ENCODE measurements at places on chromosomes 7 and 10. TPM values are rescaled to one million over a fixed set of nuclear protein-coding genes. Genes with fewer than 3 reads are reported as not detected.

DNA sequence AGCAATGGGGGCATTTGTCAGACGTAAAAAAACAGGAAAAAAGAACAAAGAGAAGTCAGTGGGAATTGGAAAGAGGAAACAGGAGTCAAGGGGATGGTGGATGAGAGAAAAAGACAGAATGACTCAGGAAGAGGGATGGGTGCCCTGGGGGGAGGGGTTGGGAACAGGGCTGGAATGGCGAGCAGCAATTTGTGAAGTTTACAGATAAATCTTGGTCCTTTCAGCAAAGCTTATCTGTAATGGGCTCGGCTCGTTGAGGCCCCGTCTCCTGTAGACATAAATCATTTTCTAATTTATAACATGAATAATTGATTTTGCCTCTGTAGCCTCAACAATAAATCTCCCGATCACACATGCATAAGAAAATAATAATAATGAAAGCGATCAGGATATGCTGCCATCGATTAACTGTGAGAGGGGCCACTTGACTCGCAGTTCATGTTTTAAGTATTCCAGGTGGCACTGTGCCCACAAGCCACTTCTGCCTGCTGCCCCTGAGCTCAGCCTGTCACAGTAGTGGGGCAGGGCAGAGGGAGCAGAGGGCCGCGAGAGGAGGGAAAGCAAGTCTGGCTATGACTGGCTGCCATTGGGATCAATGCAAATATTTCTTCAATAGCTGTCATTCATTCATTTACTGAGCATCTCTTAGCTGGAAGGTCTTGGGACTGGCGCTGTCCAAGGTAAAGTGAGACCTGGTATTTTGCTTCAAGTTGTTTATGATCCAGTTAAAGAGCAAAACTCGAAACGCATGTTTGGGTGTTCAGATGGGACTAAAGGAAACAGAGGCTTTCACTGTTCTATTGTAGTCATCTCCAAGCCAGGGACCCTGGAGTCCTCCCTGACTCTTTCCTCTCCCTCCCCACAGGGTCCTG is 47.4 kb upstream of the R3HCC1L start:
- H3K27me3 ChIP-seq, result no peaks in the 10 kb centered on the region
- DNase-seq, result no peak
- H3K27ac ChIP-seq, result no peak overlapping the region
- H3K4me3 ChIP-seq, result no peak overlapping the region
- H3K4me1 ChIP-seq, result no peaks in the 10 kb centered on the region

GRCh38 chr10:119758448-119759195 is 32.8 kb downstream of the INPP5F start:
- peaks cover 6% of the 10 kb centered on the region for H3K36me3 ChIP-seq
- H3K4me3 ChIP-seq, result no peak overlapping the region
- no peaks in the 10 kb centered on the region for H3K27me3 ChIP-seq
- DNase-seq, result no peak
- no peaks in the 10 kb centered on the region for H3K4me1 ChIP-seq
- H3K27ac ChIP-seq, result no peak overlapping the region

GRCh38 chr7:28293527-28293835 is 112.9 kb upstream of the JAZF1 start:
- no peak for DNase-seq
- H3K4me1 ChIP-seq, result no peaks in the 10 kb centered on the region
- H3K27ac ChIP-seq, result no peak overlapping the region

DNA sequence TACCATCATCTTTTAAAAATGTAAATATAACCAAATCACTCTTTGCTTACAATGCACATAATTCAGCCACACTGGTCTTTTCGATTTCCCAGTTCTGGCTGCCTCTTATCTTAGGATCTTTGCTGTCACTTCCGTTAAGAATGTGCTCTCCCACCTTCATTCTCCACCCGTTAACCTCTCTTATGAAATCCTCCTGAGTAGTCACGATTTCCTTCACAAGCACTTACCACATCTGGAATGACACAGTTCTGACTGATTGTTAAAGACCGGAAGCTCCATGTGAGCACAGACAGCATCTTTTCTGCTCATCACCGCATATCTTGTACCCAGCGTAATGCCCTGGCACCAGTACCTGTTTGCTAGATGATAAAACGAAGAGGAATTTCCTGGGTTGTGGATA is 84.3 kb downstream of the CUL2 start:
- H3K27ac ChIP-seq, result no peak overlapping the region
- no peak for DNase-seq
- H3K27me3 ChIP-seq, result no peaks in the 10 kb centered on the region
- peaks cover 18% of the 10 kb centered on the region for H3K36me3 ChIP-seq
- no peak overlapping the region for H3K4me3 ChIP-seq
- no peaks in the 10 kb centered on the region for H3K4me1 ChIP-seq

DNA sequence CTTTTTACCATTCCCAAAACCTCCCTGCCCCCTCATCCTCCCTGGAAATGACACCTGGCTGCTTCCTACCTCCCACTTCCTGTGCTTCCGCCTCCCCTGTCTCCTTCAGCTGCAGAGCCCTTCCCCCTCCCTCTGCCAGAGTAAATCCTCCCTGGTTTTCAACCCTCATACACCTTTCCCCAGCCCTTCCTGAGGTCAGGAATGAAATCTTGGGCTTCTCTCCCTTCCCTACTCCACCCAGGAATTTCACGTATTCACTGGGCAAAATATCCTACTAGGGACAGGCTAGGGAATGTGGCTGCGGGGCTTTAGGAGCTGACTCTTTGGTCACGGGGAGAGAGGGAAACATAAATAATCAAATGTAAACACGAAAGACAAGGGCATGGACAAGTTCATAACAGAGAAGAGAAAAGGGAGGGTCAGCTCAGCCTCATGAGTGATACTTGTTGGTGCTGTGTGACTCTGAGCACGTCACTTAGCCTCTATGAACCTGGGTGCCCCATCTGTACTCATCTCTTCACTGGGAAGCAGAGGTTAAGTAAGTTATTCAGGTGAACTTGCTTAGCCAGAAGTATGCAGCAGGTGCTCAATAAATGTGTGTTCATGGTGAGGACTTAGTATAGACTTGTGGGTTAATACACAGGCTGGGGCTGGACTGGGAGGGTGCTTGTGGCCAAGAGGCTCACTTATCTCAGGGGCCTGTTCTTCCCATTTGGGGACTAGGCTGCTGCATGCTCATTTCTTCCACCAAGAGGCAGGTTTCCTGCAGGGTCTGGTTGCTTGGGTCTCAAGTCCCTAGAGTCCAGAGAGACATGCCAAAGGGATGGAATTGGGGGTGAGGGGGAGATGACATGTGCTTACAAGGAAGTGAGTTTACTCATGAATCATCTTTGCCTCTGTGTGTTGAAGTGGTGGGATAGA is 10.0 kb upstream of the DUSP5 start:
- no peaks in the 10 kb centered on the region for H3K4me1 ChIP-seq
- no peak overlapping the region for H3K4me3 ChIP-seq
- H3K27ac ChIP-seq, result no peak overlapping the region

GRCh38 chr7:93117852-93118530 is at the start of gene SAMD9:
TSS of gene SAMD9 (minus strand) at chr7:93117979. CDS start at chr7:93106097, 11,882 bp downstream.
- H3K27ac ChIP-seq, result peak within 1 kb of the TSS; percentile 89
- peaks cover 20% of the 10 kb centered on the region for H3K36me3 ChIP-seq

DNA sequence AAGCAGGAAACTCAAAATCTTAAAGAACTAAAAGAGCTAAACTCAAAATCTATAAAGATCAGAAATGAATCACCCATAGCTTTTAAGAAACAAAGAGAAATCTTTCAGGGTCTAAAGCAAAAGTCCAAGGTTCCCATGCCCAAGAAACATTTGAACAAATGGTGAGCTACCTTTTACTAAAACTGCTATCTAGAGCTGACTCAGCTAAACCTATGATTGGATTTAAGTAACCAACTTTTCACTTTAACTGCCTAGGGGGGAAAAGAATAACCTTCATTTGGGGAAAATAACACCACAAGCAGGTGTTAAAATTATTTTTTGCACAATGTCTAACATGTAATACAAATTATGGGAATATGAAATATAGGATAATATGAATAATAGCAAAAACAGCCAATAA is 328.4 kb downstream of the PHF14 start:
- no peaks in the 10 kb centered on the region for H3K27me3 ChIP-seq
- no peaks in the 10 kb centered on the region for H3K4me1 ChIP-seq
- H3K27ac ChIP-seq, result no peak overlapping the region
- no peak for DNase-seq

GRCh38 chr10:33808475-33808874 is 474.0 kb upstream of the NRP1 start:
- no peaks in the 10 kb centered on the region for H3K36me3 ChIP-seq
- H3K27ac ChIP-seq, result no peak overlapping the region
- no peak overlapping the region for H3K4me3 ChIP-seq
- no peak for DNase-seq

Gene NKX1-2
- not detected for total RNA-seq

All from CD4-positive, CD25-positive, alpha-beta regulatory T cell (primary cell).